ENCODE measurements at places on chromosomes 12 and 14. TPM values are rescaled to one million over a fixed set of nuclear protein-coding genes. Genes with fewer than 3 reads are reported as not detected.

The FKBP4 gene
- 101 TPM for total RNA-seq

The TMEM132C gene
- not detected for total RNA-seq

The KRT83 gene
- total RNA-seq: 5.7 TPM

The MORN3 gene
- 0.17 TPM for total RNA-seq

The RTL1 gene
- total RNA-seq: 0.23 TPM

The GUCY2C gene
- not detected for total RNA-seq

The WASHC4 gene
- total RNA-seq: 26.9 TPM

The ARHGEF40 gene
- 8.6 TPM for total RNA-seq

The EEF1AKMT3 gene
- total RNA-seq: 5.0 TPM

The KCNH3 gene
- total RNA-seq: 2.1 TPM
